ENCODE measurements at places on chromosomes 13 and 19.
A peak's percentile ranks its signal among the peaks of the same experiment; 100 is the strongest.

DNA sequence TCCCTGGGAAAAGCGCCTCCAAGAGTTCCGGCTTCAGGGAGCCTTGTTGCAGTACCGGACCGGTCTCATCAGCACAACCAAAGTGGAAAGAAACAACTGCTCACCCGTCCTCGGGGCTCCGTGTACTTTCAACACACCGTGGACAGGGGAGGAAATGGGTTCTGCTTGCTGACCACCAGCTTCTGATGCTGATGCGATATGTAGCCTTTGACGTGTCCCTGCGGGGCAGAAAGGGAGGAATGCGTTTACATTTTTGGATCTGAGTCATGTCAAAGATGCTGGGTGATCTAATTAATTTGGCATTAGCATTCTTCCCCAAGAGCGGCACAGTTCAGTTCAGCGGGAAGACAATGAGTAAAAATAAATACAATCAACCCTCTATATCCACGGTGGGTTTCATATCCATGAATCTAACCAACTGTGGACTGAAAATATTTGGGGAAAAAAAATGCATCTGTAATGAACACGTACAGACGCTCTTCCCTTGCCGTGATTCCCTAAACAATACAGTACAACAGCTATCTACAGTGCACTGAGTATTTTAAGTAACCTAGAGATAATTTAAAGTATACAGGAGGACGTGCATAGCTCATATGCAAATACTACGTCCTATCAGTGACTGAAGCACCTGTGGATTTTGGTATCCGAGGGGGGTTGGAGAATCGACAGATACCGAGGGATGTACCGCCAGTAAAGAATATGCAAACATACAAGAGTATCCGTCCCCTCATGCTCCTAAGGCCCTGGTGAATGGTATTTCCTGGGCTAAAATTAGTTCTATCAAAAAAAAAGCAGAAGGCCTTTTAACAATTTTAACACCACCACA, 19.8 kb downstream of the PROZ start:
- no peak for DNase-seq

DNA sequence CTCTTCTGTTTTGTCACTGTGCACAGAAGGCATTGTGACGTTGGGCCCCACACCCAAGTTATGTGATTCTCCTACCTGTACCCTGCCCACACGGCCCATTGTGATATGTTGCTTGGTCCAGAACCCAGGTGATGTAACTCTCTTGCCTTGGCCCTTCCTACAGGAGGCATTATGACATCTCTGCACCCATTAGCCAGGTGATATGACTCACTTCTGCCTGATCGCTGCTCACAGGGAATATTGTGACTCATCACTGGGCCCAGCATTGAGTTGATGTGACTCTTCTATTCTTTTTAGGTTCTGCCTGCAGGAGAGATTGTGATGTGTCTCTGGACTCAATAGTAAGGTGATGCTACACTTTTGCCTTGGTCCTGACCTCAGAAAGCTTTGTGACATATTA, 65.4 kb upstream of the ZNF91 start:
- DNase-seq: no peak

DNA sequence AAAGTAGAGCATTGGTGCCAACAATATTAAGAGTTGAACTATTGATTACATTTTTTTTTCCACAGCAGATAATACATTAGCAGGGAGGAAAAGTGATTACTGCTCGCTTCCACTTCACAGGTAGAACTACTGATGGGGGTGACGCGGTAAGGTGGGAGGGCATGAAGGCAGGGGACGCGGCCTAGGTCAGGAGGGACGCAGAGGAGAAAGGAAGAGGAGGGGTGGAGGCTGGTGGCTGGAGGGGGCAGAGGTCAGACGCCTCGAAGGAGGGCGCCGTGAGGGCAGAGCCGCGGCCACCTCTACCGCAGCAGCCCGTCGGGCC, 287 bp upstream of the B3GLCT start:
- no peak for DNase-seq

DNA sequence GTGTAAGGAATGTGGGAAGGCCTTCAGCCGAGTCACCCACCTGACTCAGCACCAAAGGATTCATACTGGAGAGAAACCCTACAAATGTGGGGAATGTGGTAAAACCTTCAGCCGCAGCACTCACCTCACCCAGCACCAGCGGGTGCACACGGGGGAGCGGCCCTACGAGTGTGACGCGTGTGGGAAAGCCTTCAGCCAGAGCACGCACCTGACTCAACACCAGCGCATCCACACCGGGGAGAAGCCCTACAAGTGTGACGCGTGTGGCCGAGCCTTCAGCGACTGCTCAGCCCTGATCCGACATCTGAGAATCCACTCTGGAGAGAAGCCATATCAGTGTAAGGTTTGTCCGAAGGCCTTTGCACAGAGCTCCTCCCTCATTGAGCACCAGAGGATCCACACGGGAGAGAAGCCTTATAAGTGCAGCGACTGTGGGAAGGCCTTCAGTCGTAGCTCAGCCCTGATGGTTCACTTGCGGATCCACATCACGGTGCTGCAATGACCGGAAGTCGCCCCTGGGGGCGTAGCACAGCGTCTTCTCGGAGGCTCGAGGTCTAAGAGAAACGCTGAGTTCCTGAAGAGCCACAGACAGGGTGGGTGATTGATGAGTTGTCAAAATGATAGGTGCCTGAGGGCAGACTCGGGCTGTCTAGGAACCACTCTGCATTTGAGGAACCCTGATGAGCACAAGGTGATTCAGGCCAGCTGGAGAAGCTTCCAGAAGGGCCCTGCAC, 12.2 kb downstream of the ZSCAN22 start:
- DNase-seq: no peak

GRCh38 chr19:6066661-6067646, 43.3 kb downstream of the RFX2 start:
- peak; percentile 99 for DNase-seq

DNA sequence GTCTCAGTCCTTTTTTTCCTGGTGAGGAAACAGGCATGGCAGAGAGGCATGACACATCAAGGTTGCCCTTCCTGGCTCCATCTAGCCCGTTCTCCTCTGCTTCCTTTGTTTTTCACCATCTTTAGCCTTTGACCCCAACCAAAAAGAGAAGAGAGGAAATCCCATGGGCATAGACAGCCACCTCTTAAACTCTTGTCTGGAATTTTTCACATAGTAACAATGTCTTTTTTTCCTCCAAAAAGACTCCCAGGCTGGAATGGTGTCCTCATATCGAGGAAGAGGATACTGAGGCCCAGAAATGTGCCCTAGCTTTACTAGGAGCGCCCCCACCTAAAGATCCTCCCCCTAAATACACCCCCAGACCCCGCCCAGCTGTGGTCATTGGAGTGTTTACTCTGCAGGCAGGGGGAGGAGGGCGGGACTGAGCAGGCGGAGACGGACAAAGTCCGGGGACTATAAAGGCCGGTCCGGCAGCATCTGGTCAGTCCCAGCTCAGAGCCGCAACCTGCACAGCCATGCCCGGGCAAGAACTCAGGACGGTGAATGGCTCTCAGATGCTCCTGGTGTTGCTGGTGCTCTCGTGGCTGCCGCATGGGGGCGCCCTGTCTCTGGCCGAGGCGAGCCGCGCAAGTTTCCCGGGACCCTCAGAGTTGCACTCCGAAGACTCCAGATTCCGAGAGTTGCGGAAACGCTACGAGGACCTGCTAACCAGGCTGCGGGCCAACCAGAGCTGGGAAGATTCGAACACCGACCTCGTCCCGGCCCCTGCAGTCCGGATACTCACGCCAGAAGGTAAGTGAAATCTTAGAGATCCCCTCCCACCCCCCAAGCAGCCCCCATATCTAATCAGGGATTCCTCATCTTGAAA, at the start of gene GDF15:
GDF15 (plus strand) TSS at position 484 of the 868 bp plus-strand sequence; CDS start at position 516, 32 bp downstream.
- DNase-seq: no peak
